Left colon (tissue), 2 donors: ENCODE measurements at places on chromosomes 5 and 9.

DNA sequence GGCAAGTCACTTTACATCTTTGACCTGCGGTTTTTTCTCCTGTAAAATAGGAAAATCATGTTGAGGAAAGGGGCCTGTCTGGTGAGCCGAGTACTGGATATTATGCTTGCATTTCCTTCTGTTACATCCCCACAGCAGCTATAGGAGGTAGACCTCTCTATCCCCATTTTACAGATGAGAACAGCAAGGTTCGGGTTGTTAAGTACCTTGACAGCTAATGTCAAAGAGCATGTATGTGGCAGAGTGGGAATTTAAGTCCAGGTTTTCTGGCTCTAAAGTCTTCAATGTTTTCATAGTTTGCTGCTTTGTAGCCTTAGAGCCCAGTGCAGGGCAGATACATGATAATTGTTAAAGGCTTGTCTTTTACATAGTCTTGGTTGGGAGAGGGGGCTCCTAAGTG is 2.8 kb downstream of the TMEM268 start:
- DNase-seq: no peak

DNA sequence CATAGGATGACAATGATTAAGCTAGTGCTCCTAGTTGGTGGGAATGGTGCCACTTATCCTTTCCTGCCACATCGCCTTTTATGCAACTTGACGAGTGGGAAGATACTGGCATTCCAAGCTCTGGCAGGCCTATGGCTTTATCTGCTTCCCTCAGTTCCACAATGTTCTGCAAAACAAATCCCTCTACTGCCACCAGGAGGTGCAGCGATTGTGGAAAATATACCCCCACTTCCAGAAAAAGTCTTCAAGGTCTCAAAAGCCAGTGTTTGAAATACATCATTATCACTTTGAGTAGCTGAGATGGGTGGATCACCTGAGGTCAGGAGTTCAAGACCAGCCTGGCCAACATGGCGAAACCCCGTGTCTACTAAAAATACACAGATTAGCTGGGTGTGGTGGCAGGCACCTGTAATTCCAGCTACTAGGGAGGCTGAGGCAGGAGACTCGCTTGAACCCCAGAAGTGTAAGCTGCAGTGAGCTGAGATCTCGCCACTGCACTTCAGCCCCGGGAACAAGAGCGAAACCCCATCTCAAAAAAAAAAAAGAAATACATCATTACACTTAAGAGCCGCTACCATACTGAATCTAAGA is 3.4 kb downstream of the CLINT1 start:
- peak; percentile 72 for DNase-seq

DNA sequence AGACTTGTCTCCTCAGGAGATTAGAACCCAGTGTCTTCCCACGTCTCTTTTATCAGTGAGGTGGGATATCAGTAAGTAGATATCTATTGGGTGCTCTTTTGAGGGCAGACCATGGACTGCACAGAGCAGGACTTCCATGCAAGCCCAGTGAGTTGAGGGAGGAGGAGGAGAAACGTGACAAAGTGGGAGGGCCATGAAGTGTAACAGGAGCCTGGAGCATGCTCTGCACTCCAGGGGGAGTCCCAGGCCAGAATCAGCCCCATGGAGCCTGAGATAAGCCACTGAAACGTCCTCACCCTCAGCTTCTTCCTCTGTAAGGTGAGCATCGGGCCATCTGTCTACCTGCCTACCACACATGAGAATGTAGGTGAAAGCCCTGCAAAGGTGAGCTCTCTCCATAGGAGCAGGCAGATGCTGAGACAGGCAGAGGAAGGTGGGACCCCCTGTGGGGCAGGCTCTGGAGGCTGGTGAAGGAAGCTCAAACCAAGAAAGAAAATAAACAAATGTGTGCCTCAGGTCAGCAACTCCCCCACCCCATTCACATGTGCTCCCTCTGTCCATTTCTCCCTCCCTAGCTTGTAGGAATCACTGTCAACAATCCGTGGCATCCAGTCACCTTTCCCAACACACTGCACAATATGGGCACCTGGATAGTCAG is 87.4 kb downstream of the NRG2 start:
- no peak for DNase-seq

GRCh38 chr5:97243353-97243752 is 60.3 kb upstream of the RIOK2 start:
- DNase-seq: no peak

DNA sequence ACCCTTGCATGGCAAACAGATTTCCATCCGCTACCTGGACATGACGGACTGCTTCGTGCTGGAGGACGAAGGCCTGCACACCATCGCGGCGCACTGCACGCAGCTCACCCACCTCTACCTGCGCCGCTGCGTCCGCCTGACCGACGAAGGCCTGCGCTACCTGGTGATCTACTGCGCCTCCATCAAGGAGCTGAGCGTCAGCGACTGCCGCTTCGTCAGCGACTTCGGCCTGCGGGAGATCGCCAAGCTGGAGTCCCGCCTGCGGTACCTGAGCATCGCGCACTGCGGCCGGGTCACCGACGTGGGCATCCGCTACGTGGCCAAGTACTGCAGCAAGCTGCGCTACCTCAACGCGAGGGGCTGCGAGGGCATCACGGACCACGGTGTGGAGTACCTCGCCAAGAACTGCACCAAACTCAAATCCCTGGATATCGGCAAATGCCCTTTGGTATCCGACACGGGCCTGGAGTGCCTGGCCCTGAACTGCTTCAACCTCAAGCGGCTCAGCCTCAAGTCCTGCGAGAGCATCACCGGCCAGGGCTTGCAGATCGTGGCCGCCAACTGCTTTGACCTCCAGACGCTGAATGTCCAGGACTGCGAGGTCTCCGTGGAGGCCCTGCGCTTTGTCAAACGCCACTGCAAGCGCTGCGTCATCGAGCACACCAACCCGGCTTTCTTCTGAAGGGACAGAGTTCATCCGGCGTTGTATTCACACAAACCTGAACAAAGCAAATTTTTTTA is 242.9 kb downstream of the MARCHF11 start:
- DNase-seq: no peak

- no peak for DNase-seq
Observed at GRCh38 chr5:126100767-126101166, 322.4 kb upstream of the GRAMD2B start.

GRCh38 chr5:95035891-95036685 is 248.8 kb downstream of the MCTP1 start:
- no peak for DNase-seq

- DNase-seq: no peak
Observed at GRCh38 chr5:149274939-149275338, 3.3 kb downstream of the AFAP1L1 start.

- peak; percentile 32 for DNase-seq
Observed at GRCh38 chr9:137825324-137825989, 52.1 kb upstream of the CACNA1B start.
